ENCODE measurements at places on chromosomes 11 and 22. TPM values are rescaled to one million over a fixed set of nuclear protein-coding genes. Genes with fewer than 3 reads are reported as not detected.

DNA sequence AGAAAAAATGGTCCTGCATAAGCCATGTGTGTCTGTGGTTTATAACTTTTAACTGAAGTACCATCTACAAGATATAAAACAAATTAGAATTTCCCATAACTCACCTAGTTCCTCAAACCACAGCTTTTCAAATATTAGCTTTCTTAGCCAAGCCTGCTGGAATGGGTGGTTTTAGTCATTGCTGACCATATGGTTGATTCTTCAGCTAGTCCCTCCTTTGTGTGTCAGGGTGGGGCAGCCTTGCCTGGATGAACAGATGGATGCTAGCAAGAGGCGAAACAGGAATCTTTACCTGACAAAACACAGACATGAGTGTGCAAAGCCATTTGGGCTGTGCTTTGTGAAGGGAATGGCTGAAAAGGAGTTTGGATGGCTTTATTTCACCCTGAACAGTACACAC lies 6.9 kb upstream of the B3GNT6 start:
- no peak for DNase-seq

GRCh38 chr11:110479108-110480101 lies 49.7 kb downstream of the FDX1 start:
- DNase-seq = no peak

GRCh38 chr11:22566293-22566692 lies 59.3 kb downstream of the FANCF start:
- DNase-seq = no peak

DNA sequence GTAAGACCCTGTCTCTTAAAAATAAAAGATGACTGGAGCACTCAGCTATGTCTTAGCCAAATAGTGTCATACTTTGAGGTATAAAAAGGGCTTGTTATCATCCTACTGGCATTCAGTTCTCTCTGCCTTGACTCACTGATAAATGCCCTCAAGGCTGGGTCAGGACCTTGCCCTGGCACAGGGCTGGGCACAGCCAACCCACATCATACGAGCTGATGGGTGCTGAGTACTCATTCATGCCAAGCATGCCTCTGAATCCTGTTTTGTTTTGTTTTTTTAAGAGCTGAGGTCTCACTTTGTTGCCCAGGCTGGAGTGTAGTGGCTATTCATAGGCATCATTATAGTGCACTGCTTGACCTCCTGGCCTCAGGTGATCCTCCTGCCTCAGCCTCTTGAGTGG lies 1.9 kb downstream of the SMTNL1 start:
- DNase-seq = no peak

DNA sequence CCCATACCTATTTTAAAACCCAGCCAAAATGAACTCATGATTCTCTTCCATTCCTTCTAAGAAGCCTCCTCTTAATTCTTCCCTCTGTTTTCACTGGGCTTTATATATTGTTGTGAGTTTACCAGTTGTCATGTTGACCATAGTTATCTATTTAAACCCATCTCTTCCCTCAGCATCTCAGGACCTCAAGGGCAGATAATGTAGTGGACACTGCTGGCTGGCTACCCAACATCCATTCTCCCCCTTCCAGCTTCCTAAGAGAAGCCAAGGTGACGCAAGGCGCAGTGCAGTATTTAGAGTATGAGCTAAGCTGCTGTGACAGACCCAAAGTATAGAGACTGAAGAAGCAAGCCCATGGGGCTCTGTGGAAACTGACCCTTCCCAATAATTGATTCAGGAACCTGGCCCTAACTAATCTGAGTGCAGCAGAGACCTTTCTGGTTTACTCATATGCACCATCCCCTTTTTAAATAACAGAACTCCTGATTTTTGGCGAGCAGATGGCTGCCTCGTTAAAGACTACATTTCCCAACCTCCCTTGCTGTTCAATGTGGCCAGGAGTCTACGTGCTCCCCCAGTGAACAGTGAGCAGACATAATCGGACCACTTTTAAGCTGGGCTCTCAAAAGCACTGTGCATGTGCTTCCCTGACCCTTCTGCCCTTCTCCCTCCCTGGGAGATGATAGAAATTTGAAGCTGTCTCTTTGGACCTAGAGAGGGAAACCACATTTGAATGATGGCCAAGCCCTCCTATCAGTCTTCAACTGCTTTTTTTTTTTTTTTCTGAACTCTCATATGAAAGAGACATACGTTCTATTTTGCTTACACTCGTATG lies 28.1 kb upstream of the CREB3L1 start:
- DNase-seq = no peak

- DNase-seq = no peak
These were observed 188.2 kb downstream of the ST3GAL4 start for GRCh38 chr11:126543691-126544090.

DNA sequence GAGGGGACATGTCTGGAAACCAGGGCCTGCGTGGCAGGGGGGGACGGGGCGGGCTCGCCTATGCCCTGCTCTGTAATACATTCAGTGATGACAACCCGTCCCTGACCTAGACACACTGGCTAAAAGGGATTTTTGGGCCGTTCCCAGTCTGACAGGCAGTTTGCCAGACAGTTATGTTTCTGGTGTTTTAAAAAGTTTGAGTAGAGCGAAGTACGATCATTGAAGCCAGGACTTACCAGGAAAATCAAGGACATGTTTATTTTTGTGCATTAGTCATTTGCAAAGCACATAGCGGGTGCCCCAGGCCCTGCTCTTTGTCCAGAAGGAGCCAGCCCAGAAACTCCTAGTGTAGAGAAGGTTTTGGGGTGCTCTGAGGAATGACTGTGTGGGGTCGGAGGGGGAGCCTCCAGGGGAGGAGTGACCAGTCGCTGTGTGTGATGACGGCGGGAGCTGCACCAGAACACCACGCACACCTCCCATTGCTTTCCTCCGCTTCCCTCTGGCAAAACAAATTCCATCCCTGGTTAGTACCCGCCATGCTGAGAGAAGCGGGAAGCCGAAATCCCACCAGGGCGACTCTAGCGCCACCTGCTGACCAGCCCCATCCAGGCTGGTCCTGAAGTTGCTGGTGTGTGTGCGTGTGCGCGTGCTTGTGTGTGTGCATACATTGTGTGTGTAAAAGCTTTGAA lies 50.8 kb downstream of the FBLN1 start:
- DNase-seq = peak; percentile 71

GRCh38 chr11:24755260-24755839 lies 258.5 kb downstream of the LUZP2 start:
- DNase-seq = no peak

DNA sequence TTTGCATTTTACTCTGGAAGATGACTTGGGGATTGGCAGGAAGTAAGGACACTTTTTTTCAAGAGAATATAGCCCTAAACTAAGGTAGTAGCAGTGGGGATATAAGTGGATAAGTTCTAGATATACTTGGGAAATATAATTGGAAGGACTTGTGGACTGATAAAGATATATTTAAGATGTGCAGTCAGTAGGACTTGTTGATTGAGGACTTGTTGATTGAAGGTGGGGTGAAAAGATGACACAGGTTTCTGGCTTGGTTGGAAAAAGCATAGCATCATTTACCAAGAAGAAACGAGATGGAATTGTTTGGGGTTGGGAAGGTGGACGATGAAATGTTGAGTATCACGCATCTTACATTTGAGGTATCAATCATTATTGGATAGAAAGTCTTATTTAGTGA lies 1.5 kb upstream of the TAF10 start:
- DNase-seq = no peak

GRCh38 chr22:25569361-25569760 lies 4.9 kb downstream of the GRK3 start:
- no peak for DNase-seq

- DNase-seq = no peak
These were observed 5.3 kb downstream of the HNRNPUL2 start for GRCh38 chr11:62721994-62722393.

DNA sequence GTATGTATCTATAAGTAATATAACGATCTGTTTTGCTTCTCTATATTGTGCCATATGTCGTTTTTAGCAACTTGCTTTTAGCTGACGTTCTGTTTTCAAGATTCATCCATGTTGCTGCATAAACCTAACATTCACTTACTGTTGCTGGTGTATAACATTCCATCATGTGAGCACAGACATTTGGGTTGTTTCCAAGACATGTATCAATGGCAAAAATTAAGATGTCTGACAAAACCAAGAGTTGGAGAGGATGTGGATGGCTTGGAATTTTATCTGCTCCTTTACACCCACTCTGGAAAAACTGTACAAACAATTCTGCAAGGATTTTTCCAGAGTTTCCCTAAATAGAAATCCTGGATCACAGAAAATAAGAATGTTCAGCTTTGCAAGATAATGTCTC lies 40.9 kb downstream of the DGCR2 start:
- no peak for DNase-seq

GRCh38 chr11:82494988-82495432 lies 238.7 kb downstream of the FAM181B start:
- DNase-seq = no peak

DNA sequence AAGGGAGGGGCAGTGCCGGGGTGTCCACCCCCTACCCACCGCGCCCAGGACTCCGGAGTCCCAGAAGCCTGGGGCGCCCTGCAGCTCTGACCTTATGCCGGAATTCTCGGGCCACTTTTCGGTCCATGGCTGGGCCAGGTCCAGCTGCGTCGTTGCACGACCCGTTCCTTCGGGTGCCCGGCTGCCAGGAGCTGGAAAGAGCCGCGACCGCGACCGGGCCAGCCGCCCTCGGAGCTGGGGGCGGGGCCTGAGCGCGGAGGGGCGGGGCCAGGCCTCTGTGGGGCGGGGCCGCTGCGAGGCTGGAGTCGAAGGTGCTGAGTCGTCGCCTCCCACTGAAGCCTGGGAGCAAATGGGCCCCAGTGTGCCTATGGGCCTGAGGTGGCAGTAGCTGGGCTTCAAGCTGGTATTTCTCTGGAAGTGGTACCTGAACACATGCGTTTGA lies at the start of gene USH1C:
Gene USH1C (minus strand): TSS at position 236 of the 442 bp plus-strand sequence. CDS start 109 bp downstream, at position 127.
- no peak for DNase-seq

GRCh38 chr11:83881428-83881827 lies 595.3 kb upstream of the CCDC90B start:
- DNase-seq = no peak

DNA sequence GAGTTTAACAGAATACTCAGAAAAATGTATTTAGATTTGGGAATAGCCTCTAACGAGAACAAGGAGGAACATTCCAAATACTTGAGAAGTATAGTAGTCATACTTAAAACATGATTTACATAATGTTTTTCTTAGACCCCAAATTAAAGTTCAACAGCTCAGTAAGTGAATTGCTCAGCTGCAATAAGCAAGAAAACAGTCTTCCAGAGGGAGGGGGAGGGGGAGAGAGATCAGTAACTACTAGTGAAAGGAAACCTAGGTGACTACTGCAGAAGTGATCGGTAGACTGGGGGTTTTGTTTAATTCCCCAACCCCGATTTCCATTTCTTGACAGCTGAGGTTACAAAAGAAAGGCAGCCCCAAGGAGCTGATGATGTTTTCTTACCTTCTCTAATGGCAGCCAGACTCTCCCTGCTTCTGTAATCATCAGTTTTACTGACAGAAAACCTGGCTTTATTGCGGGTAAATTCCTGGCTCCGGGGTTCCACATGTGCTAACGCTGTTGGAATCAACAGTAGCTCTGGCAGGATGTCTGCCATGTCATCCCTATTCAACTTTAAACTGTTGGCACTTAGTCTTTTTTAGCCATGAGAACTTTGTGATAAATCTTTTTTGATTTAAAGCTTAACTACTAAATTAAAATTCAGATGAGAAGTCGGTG lies 82.4 kb upstream of the BIRC3 start:
- DNase-seq = no peak

- DNase-seq = peak; percentile 65
These were observed 60.8 kb upstream of the CCDC179 start for GRCh38 chr11:22920939-22921565.

DNA sequence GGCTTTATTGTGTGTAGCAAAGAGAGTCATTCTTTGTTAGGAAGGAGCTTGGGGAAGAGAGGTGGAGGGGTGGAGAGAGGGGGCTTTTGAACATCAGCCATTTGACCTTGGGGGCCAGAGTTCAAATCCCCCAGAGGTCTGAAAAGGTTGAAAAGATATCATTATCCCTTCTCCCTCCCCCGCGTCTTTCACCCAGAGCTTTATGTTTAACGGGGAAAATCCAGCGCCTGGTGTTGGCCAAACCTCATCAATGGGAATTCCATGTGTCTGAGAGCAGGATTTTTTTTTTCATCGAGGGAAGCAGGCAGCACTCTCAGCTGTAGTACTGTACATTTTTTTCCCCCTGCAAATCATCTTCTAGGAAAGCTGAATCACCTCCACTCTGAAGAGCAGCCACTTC lies 122.4 kb upstream of the HSD17B12 start:
- no peak for DNase-seq

GRCh38 chr11:86889001-86889341 lies 66.2 kb downstream of the FZD4 start:
- no peak for DNase-seq

DNA sequence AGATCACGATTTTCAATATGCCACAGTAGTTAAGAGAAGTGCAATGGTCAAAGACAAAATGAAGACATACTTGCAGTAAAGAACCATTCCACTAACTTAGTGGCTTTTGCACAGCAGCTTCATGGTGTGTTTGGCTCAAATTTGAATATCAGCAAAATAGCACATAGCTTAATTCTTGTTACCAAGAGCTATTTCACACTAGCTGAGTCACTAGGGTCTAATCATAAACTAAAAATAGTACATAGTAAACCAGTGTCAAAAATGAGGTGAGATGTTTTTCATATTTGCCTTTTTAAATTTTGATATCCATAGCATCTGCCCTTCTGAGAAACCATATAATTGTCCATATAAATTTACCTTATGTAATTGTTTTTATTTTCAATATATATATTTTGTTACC lies 325.0 kb upstream of the LUZP2 start:
- DNase-seq = no peak

GRCh38 chr11:103811870-103812455 lies 224.5 kb upstream of the DDI1 start:
- no peak for DNase-seq

DNA sequence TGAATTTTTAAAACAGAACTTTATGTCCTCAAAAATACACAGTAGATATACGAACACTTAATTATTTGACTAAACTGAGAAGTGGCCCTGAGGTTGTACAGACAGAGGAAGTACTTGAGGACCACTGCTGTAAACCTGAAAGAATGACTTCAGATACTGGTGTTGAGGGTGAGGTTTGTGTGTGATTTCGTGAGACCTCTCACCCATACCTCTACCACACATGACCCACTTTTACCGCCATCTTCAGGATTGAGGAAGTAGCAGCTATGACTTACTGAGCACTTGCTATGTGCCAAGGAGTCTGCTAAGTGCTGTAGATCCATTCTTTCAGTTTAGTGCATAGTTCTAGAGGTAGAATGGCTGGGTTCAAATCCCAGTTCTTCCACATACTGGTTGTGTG lies 21.9 kb downstream of the MMP13 start:
- DNase-seq = no peak

- peak; percentile 34 for DNase-seq
These were observed 21.7 kb downstream of the CHST1 start for GRCh38 chr11:45643598-45644260.

- no peak for DNase-seq
These were observed 15.1 kb downstream of the POU2AF1 start for GRCh38 chr11:111363985-111364384.

GSTT2B gene
- 4.0 TPM for total RNA-seq

KCNE3 gene
- total RNA-seq = 1.3 TPM

PRODH gene
- total RNA-seq = not detected

MCAM gene
- total RNA-seq = 1,012 TPM

PGGHG gene
- 42.4 TPM for total RNA-seq

NELL1 gene
- not detected for total RNA-seq

CASP12 gene
- 3.9 TPM for total RNA-seq

MN1 gene
- 1.7 TPM for total RNA-seq

MS4A3 gene
- total RNA-seq = not detected

VPS11 gene
- 27.0 TPM for total RNA-seq

Measured in endothelial cell of umbilical vein (primary cell).